ENCODE measurements at places on chromosomes 2 and 18. TPM values are rescaled to one million over a fixed set of nuclear protein-coding genes. Genes with fewer than 3 reads are reported as not detected.

DNA sequence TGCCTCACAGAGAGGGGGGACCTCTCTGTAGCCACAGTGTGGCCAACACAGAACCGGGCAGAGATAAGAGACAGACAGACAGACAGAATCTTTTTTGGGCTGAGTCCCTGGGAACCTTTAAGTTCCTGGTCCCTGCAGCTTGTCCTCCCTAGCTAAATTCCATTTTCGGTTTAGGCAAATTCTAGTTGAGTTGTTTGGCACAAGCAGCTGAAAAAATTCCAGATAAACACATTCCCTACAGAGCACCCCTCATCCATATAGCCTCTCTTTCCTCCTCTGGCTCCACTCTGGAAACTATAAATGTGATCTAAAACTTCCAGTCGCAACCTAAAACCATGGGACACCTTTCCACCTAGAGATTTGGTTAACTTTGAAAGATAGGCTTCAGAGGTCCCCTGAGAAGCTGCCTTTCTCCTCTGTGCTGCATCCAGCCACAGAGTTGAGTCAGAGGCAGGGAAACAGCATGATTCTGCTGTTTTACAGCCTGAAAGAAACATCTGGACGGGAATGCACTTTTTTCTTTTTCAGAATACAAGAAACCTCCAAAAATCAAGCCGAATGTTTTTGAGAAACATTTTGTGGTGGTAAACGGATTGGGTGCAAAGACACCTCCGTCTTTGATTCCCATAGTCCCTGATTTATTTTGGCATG lies 30.9 kb downstream of the SLC4A3 start:
- no peak for DNase-seq

The RGPD5 gene
- 118 TPM for total RNA-seq

The TFPI gene
- total RNA-seq = 135 TPM

The MEIS1 gene
- total RNA-seq = 76.6 TPM

The PTPN2 gene
- 52.9 TPM for total RNA-seq

Measured in aorta (tissue), 5 donors.